ENCODE measurements at places on chromosomes 12 and 14.

DNA sequence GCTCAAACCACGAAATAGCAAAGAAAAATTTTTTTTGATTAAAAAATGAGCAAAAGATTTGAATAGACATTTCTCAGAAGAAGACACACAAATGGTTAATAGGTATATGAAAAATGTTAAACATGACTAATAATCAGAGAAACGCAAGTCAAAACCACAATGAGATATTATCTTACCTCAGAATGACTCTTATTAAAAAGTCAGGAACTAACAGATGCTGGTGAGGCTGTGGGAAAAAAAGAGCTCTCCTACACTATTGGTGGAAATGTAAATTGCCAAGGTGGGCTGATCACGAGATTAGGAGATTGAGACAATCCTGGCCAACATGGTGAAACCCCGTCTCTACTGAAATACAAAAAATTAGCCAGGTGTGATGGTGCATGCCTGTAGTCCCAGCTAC lies 315.5 kb upstream of the FLRT2 start:
- no peak for DNase-seq

GRCh38 chr14:101005447-101005846 lies 101.9 kb upstream of the RTL1 start:
- no peak for DNase-seq

DNA sequence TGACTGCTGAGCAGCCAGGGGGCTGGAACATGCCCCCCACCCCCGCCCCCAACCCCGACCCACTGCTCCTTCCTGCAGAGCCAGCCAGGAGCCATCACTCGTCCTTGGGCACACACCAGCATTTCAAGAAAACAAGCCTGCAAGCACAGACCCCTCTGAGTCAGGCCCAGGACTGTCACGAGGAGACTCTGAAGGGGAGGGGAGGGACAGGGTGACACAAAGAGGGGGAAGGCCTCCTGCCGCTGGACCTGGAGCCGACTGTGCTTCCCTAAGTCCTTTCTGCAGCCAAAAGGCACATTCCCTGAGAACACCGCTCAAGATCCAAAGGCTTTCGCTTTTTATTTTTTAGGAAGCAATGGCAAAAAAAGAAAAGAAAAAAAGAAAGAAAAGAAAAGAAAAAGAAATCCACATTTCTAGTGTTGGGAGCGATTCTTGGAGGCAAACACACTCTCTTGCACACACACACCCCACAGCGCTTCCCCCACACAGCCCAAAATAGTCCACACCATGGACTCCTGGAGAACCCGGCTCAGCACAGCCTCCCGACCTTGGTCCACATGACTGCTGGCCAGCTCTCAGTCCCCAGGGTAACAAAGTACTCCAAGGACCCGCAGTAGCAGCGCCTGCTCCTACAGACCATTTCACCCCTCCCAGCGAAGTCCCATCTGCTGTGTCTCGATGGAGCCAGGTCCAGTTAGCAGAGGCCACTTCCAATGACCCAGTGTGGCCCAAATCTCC lies 101.7 kb downstream of the DPF3 start:
- DNase-seq = no peak

DNA sequence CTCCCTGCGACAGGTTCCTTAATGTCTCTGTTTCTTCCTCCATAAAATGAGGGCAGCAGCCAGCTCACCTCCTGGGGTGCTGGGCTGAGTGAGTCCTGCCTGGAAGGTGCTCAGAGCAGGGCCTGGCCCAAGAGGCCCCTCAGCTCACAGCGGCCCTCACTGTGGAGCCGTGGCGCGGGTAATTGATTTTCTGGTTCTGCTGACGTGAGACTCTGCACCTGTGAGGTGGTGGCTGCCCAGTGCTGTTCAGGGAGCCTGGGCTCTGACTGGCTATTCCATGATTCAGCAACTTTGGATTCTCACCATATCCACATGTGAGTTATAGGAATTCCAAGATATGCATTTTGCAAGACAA lies 266.6 kb downstream of the ADGRD1 start:
- DNase-seq = no peak

DNA sequence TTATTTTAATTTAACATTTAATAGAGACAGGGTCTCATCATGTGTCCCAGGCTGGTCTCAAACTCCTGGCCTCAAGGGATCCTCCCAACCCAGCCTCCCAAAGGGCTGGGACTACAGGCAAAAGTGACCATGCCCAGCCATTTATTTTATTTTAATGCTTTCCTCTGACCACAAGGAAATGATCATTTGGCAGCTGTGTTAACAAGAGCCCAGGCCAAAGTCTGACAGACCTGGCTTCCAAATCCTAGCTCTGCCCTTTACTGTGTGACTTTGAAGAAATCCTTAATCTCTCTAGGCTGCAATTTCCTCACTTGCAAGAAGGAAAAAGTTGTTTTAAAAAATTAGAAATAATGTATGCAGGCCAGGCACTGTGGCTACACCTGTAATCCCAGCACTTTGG lies 16.7 kb upstream of the GCH1 start:
- no peak for DNase-seq

GRCh38 chr12:53696655-53697331 lies 20.9 kb upstream of the ATP5MC2 start:
- DNase-seq = no peak

Measured in cerebellar nuclear complex (tissue), 1 donor.